Stimulated activated CD4-positive, alpha-beta T cell treated with anti-CD3 and anti-CD28 coated beads, Interleukin-15, amount 100 ng/mL, for 24 hours (primary cell): ENCODE measurements at places on chromosomes 2 and 18.

- DNase-seq, result no peak
These were observed 210.0 kb upstream of the RASGRP3 start for GRCh38 chr2:33266467-33266866.

GRCh38 chr2:197558393-197558792 is 42.5 kb downstream of the MOB4 start:
- no peak for DNase-seq

DNA sequence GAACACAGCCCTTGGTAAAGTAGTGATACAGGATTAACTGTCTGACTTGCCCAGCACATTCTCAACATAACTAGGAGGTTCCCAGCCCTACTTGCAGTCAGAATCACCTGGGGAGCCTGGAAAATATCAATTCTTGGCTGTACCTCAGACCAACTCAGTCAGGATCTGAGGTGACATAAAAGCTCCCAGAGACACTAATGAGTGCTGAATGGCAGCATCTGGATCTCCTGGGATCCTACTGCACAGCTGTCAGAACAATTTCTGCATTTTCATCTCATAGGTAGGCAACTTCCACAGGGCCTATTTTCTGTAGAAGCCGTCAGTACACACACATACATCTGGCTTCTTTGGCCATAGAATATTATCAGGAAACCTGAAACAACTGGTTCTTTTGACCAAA is 138.8 kb downstream of the MYO5B start:
- no peak for DNase-seq

DNA sequence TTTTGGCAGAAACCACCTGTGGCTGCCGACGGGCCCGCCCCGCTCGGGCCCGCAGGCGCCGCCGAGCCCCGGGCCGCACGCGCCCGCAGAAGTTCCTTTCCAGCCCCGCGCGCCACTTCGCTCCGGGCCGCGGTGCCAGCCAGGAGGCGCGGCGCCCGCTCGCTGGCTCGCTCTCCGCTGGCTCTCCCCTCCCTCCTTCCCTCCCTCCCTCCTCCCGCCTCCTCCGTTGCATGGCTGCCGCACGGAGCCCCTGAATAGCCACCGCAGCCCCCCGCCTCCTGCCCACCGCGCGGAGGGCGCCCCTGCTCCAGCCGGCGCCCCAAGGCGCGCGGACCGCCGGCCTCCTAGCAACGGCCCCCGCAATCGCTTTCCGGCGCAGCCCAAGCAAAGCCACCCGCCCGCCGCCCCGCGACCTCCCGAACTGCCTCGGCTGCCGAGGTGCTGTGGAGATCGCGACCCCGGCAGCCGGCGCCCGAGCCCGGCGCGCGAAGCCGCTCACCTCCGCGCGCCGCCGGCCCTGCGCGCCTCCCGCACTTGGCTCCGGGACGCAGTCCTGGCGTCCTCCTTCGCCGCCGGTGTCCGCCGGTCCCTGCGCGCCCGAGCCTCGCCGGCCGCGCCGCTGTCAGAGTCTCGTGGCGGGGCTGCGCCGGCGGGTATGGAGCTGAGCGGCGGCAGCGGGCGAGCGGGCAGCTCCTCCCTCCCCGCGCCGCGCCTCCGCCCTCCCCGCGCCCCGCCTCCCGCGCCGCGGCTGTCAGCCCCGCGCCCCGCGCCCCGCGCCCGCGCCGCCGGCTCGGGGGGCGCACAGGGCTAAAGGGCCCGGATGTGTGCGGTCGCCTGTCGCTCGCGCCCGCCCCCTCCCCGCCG is at the start of gene ZBTB7C:
ZBTB7C (minus strand) TSS at position 657 of the 864 bp plus-strand sequence.
- DNase-seq, result peak; percentile 47

- DNase-seq, result no peak
These were observed 173.0 kb upstream of the GATA6 start for GRCh38 chr18:21996351-21996826.
